ENCODE measurements at places on chromosomes 2 and 18.

- no peak for DNase-seq
These were observed 136.8 kb downstream of the TPO start for GRCh38 chr2:1550076-1550475.

DNA sequence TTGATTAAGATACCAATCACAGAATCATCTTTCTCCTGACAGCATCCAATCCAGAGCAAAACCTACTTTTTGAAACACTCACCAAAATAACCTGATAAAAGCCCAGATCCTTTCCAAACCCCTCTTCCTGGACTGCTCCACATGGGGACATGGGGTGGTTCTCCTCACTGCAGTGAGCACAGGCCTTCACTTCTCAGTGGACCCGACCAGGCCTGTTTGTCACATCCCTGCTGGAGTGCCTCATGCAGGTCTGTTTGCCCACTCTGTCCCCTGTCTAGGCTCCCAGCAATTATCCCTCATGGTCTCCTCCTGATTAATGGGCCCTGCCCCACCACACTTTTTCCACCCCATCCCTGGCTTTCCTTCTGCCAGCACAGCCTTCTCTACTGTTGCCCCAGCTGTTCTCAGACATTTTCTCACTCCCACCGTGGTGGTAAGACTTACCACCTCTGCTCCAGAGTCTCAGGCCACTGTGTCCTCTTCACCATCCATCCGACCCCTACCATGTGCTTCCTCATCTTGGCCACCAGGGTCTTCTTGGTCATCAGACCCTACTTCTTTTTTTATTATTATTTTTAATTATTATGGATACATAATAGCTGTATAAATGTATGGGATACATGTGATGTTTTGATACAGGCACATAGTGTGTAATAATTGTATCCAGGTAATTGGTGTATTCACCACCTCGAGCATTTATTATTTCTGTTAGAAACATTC, 21.1 kb downstream of the MRPL30 start:
- DNase-seq = no peak

- DNase-seq = no peak
These were observed 375.3 kb downstream of the LNPK start for GRCh38 chr2:175626796-175627195.

DNA sequence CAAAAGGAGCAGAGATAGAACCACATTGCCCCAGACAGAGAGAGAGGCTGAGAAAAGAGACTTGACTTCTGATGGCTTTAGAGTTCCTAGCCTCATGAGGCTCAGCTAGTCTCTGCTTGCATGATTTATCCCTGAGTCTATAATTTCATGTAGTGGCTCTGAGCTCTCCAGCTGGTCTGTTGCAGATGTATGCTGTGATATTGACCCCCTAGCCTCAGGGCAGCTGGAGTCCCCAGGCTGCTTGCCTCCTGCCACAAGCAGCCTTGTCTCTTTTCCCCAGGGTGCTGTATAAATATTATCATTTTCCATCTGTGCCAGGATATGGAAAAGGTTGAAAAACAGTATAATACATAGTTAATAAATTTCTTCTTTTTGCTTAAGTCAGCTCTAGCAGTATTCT, 467.6 kb upstream of the CWC22 start:
- DNase-seq = no peak

DNA sequence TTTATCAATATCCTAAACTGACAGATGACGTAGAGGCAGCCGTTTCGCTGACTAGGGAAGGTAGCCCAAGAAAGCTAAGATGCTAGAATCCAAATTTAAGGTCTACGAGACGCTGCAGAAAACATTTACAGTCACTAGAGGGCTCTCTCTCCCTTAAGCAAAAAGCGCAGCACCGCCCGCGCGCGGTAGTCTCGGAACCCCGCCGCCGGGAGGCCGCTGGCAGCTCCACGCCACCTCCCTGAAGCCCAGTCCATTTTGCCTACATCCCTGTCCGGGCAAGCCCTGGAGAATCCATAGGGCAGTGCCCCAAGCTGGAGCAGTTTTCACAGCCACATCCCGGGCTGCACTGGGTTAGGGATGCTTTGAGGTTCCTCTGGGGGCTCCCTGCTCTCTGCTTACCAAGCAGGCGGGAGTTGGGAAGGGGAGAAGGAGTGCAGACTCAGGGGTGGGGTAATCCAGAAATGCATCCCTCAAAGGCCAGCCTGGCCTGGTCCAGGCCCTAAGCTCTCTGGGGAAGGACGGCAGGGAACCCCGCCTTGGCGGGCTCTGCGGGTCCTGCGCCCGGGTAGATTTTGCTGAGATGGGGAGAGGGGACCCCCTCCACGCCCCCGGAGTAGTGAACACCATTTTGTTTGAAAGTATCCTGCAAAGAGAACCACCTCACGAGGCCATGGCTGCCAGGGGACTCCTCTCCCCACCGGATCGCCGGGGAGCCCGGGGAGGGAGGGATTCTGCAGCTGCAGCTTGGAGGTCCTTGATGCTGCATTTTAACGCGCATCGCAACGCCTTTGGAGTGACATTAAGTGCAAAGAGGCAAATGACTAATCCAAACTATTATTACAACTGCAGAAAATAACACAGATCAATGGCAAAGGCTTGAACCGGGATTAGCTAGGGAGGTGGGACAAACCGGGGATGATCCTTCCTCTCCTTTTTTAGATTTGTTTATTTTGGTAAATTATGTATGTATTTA, 1.3 kb upstream of the DPYSL5 start:
- DNase-seq = peak; percentile 90

DNA sequence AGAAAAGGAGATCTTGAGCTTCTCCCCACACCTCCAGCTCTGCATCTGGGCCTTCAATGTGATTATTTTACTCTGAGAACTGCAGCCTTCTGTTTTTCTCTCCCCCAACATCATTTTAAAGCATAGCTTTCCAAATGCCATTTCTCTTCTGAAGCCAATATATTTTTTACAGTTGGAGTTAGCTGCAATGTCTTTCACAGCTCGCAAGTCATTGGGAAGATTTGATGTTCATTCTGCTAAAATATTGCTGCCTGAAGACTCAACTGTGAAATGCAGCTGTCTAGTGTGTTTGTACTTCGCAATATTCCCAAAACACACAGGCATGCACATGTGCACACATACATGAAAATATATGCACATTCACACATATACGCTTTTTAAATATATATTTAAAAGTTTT, 295.3 kb downstream of the LRRTM1 start:
- DNase-seq = no peak

DNA sequence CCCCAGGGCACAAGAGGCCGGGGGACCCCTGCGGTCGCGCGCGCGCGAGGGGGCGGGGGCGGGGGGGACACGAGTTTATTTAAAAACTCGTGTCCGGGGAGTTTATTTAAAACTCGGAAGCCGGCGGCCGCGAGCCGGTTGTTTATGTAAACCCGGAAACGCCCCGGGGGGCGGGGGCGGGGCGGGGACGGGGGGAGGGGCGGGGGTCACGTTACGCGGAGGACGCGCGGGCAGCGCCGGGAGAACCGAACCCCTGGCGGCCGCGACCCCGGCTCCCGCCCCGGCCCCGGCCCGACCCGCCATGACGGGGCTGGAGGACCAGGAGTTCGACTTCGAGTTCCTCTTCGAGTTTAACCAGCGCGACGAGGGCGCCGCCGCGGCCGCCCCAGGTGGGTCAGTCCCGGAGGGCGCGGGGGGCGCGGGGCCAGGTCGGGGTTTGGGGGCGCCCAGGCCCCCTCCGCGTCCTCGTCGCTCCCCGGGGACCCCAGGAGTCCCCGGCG, 4.4 kb downstream of the NFATC1 start:
- DNase-seq = peak; percentile 30
